ENCODE measurements at places on chromosomes 7 and 10.

GRCh38 chr7:69515495-69516212 is 82.6 kb upstream of the AUTS2 start:
- no peak for DNase-seq

- DNase-seq: no peak
These were observed 74.8 kb downstream of the PROSER2 start for GRCh38 chr10:11898033-11898371.

GRCh38 chr10:49398000-49398861 is 2.3 kb upstream of the DRGX start:
- DNase-seq: peak; percentile 5

GRCh38 chr7:77416621-77417371 is 647 bp upstream of the GSAP start:
- DNase-seq: no peak

DNA sequence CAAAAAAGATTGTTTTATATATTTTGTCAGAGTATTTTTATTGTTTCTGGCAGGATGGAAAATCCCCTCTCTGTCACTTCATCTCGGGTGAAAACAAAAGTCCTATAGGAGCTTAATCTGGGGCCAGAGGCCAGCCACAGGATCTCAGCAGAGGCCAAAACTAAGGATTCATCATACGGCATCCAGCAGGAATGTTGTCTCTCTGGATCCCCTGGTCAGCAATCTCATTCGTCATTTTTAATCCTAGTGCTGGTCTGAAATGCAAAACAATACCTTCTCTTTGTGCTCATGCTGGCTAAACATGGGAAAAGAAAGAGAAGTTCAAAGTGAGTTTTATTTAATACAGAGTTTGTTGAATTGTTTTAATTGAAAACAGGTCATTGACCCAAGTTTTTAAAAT is 482.5 kb upstream of the AUTS2 start:
- no peak for DNase-seq

- DNase-seq: no peak
These were observed 2.4 kb upstream of the EXOC6 start for GRCh38 chr10:92845921-92846320.

DNA sequence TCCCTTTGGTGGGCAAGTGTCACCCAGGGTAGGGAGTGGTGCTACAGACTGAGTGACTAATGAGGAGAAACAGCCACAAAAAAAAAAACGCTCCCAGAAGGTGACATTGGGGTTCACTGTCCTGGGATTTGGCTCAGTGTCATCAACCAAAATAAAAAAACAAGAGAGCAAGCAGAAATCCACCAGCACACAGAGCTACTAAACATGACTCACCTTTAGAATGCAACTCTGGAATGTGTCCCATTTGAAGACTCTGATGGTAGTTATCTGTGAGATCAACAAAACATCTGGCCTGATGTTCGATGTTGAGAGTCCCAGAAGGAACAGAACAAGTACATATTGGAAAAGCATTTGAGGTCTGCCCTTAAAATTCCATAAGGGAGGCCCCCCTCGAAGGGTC is 200.3 kb upstream of the LYZL2 start:
- DNase-seq: no peak

- no peak for DNase-seq
These were observed 69.9 kb downstream of the NKX6-2 start for GRCh38 chr10:132715776-132716680.

GRCh38 chr10:11795101-11795920 is 27.8 kb upstream of the PROSER2 start:
- no peak for DNase-seq

GRCh38 chr7:92645114-92646061 is 55.2 kb upstream of the FAM133B start:
- no peak for DNase-seq

DNA sequence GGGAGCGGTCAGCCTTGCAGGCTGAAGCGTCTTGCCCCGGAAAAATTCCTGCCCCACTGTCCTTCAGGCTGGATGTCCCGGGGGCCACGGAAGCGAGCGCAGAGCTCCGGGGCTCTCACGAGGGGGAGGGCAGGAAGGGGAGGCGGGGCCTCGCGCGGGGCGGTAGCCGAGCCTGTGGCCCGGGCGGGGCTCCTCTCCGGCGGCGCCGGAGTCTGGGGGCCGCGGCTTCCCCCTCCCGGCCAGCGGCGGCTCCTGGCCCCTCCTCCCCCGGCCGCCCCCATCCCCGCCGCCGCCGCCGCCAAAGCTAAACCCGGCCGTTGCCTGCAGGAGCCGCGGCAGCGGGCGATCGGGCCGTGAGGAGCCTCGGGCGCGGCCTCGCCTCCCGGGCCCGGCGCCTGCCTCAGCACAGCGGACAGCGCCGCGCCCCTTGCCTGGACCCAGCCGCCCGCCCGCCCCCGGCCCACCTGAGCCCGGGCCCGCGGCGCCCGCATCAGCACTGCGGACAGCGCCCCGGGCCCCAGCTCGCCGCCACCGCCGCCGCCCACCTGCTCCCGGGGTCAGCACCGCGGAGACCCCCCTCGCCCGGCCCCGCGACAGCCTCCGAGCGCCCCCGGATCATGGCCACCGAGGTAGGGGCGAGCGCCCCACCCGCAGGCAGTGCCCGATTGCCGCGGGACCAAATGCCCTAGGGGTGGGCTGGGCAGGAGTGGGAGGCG is at the start of gene GOLGA7B:
TSS of gene GOLGA7B (plus strand) at position 157 of the 716 bp plus-strand sequence. CDS start at position 618, 461 bp downstream.
- DNase-seq: no peak

DNA sequence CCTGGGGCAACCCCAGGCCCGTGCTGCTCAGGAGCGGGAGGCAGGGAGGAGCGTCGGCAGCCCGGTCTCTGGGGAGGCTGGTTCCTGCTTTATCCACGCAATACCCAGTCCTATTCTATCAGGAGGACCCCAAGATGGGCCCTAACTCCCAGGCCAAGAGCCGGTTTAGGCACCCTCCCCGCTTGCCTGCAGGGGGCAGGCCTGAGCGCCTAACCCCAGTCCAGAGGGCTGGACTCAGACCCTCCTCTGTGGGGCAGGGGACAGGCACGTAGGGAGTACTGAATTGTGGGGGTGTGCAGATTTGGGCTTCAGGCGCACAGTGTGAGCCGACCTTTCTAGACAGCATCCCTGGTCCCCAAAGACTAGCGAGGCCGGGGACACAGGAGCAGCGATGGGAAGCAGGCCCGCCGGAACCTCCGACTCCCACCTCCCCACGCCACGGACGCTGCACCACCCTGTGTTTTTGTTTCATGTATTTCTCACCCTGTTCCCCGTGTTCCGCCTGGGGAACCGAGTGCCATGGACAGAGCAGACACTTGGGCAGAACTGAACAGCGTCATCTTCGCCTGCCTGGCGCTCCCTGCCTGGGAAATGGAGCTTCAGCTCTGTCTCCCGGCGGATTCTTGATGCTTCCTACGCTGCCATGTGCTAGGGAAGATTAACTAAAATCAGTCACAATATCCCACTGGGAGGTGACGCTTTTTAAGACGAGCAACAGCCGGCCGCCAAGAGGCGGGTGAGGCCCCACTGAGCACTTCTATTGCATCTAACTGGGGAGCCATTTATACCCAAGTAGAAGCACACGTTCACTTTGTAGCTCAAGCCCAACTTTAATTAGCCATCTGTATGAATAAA is 5.3 kb downstream of the NUDT1 start:
- no peak for DNase-seq

GRCh38 chr10:35762311-35763030 is 120.4 kb upstream of the FZD8 start:
- DNase-seq: no peak

GRCh38 chr7:10804770-10805169 is 168.9 kb upstream of the PHF14 start:
- DNase-seq: no peak

- peak; percentile 15 for DNase-seq
These were observed 675 bp upstream of the SCD start for GRCh38 chr10:100346351-100346764.

GRCh38 chr7:92994901-92995300 is 122.9 kb downstream of the SAMD9 start:
- no peak for DNase-seq

- DNase-seq: no peak
These were observed 18.3 kb upstream of the RHEB start for GRCh38 chr7:151537818-151538561.

DNA sequence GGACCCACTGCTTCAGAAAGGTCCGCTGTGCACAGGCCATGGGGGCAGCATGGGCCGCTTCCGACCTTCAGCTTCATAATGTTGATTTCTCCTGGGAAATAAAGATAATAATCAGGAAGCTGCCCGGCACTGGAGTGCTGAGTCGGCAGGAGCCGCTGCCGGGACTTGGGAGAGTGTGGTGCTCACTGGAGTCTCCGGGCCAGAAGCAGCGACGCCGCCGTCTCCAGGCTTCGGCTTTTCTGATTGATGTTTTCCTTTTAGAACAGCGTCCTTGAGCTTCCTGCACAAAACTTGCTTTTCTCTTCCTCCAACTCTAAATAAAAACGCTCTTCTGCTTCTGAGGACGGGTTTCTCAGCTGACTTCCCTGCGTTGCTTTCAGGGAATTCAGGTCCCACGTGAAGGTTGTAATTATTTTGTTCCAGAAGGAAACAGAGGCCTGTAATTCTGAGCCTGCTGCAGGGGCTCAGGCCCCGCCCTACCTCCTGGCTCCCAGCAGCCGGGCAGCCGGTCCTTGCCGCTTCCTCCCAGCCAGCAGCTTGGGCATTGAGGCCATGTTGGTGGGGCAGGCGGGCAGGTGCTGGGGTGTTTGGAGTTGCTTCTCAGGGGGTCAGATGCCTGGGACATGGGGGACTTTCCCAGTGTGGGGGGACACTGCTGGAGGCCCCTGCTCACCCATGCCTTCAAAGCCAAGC is 14.7 kb downstream of the PWWP2B start:
- no peak for DNase-seq

DNA sequence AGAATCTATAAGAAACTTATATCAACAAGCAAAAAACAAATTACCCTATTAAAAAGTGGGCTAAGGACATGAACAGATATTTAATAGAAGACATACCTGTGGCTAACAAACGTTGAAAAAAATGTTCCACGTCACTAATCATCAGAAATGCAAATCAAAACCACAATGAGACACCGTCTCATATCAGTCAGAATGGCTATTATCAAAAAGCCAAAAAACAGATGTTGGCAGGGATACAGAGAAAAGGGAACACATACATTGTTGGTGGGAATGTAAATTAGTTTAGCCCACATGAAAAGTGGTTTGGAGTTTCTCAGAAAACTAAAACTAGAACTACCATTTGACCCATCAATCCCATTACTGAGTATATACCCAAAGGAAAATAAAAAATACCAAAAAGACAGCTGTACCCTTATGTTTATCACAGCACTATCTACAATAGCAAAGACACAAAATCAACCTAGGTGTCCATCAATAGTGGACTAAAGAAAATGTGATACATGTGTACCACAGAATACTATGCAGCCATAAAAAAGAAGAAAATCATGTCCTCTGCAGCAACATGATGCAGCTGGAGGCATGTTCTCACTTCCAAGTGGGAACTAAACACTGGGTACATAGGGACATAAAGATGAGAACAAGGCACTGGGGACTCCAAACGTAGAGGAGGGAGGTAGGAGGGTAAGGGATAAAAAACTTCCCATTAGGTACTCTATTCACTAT is 83.8 kb upstream of the TMEM168 start:
- DNase-seq: peak; percentile 55

DNA sequence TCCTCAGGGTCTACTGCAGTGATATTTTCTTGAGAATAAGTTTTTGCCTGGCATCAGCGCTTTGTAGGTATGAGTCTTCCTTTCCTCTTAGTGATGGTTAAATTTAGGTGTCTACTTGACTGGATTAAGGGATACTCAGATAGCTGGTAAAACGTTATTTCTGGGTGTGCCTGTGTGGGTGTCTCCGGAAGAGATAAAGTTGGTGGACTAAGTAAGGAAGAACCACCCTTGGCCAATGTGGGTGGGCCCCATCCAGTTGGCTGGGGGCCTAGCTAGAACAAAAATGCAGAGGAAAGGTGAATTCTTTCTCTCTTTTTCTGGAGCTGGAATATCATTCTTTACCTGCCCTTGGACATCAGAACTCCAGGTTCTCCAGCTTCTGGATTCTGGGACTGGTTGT is 138.8 kb downstream of the ADCYAP1R1 start:
- DNase-seq: no peak

DNA sequence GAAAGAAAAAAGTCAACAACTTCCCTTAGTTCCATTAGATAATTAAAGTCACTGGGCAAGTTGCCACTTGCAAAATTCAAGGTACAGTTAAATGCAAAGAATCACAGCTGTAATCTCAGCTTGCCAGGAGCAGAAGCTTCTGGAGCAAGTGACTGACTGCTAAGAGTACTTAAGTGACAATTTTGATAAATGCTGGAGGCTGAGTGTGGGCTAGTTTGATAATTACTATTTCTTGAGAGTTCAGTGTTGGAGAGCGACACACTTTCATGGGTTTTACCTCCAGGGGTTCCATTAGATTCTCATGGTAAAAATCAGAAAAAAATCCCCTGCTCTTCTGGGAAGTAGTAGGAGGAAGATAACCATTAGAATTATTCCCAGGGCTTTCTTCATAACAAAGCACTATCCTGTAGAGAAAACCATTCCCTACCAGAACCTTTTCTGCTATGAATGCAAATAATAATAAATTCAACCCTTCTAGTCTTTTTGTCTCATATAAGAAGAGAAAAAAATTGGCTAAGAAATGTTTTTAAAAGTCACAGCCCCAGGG is 486.3 kb downstream of the POM121L12 start:
- no peak for DNase-seq

GRCh38 chr7:138023618-138024342 is 21.9 kb upstream of the CREB3L2 start:
- no peak for DNase-seq

- DNase-seq: no peak
These were observed 94.9 kb upstream of the KCNIP2 start for GRCh38 chr10:101938305-101939007.

DNA sequence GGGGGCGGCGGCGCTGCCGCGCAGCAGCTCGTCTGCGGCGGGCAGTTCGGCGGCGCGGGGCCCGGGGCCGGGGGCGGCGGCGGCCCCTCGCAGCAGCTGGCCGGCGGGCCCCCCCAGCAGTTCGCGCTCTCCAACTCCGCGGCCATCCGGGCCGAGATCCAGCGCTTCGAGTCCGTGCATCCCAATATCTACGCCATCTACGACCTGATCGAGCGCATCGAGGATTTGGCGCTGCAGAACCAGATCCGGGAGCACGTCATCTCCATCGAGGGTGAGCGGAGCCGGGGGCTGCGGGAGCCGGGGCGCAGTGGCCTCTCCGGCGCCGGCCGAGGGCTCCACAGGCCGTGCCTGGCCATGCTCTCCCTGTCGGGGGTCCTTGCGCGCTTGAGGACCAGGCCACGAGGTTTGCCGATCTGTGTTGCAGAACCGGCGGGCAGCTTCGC is 548 bp downstream of the AGAP3 start:
- peak; percentile 19 for DNase-seq

DNA sequence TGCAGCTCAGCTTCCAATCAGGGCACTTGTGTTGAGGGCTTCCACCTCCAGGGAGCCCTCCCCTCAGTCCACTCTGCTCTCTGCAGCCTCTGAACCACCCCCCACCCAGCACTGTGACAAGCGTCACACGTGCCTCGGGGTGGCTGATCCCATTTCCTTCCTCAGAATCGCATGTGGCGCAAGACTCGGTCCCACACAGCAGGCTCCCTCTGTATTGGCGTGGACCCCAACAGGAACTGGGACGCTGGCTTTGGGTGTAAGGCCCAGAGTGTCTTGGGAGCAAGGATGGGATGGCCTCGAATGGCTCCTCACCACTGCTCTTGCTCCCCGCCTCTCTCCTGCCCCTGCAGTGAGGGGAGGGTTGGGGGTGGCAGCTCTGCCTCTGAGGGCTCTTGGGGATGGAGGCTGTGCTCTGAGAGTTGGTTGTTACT is 4.1 kb downstream of the CPA1 start:
- no peak for DNase-seq

- DNase-seq: no peak
These were observed 247.8 kb upstream of the FOXK1 start for GRCh38 chr7:4434306-4434705.

- no peak for DNase-seq
These were observed 262.8 kb upstream of the GRB10 start for GRCh38 chr7:51045319-51046102.

GRCh38 chr7:88670536-88670935 is 89.0 kb upstream of the ZNF804B start:
- no peak for DNase-seq
